Hematopoietic multipotent progenitor cell treated with erythropoietin and hydrocortisone succinate and interleukin-3 and kit ligand, for 4 days (in vitro differentiated cells): ENCODE measurements at places on chromosomes 4 and X.

GRCh38 chr4:162838671-162839070 is 328.0 kb downstream of the NAF1 start:
- DNase-seq = no peak

GRCh38 chr4:107799669-107800450 is 24.9 kb upstream of the SGMS2 start:
- peak; percentile 74 for DNase-seq

DNA sequence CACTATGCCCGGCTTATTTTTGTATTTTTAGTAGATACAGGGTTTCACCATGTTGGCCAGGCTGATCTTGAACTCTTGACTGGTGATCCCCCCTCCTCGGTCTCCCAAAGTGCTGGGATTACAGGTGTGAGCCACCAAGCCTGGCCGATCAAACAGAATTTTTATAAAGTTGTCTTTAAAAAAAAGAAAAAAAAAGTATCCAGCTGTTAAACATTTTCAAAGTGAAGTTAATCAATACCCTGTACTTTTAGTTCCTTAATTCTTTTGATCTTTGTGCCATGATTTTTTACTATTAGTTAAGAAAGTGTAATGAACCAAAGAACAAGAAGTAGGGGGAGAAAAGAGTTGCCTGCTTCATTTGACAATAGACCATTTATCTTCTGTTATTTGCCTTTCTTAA is 24.3 kb downstream of the SMAD1 start:
- DNase-seq = no peak

- DNase-seq = no peak
Observed at GRCh38 chr4:89331197-89331596, 23.6 kb upstream of the GPRIN3 start.

- peak; percentile 2 for DNase-seq
Observed at GRCh38 chr4:186946682-186947294, 223.1 kb upstream of the FAT1 start.
